GM18507 (cell line): ENCODE measurements at places on chromosomes 2 and 18.
A peak's percentile ranks its signal among the peaks of the same experiment; 100 is the strongest.

DNA sequence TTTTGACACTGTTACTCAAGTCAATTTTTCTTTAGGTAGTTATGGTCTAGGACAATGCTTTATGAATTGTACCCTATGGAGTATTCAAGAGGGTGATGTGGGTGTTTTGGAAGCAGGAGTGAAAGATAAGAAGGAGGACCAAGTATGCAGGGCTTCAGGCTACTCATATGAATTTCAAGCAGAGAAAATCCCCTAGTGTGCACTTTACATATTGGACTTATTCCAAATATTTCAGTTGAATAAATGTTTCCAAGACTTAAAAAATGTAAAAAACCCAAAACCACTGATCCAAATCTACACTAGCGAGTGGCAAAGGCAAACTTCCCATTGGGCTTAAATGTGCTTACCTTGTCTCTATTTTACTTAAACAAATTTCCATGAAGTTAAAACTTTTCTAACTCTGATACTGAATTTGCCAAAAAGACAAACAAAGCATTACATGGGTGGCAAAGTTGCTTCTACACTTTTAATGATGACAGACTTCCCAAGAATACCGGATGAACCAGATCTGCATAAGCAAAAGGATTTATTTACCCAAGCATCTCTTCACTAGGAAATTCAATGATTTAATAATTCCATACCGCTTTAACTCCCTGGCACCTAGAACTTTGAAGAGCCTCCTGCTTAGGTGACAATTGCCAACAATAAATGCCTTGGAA is 1233.5 kb upstream of the NXPH2 start:
- DNase-seq: no peak

GRCh38 chr2:1671916-1672315 is 72.4 kb downstream of the PXDN start:
- DNase-seq: no peak

GRCh38 chr18:23487738-23488570 is 15.4 kb upstream of the RMC1 start:
- no peak for DNase-seq

- no peak for DNase-seq
Observed at GRCh38 chr2:240299710-240300068, 135.8 kb upstream of the GPC1 start.

DNA sequence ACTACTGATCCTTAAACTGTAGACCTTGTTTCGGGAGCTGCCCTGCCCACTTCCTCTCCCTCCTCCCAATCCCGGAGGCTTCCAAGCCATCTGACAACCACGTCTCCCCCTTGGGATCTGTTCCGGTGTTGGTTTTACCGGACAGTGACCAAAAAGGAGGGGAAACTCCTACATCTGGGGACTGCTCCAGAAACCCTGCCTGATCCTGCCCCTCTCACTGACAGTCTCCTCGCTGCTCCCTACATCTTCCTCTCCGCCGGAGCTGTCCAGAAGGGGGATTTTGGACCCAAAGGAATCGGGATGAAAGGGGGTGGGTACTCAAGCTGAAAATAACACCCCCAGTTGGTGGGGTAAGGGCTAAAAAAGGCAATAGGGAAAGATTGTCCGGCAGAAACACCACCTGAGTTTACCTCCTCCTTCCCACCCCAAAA is 1.5 kb downstream of the INO80D start:
- no peak for DNase-seq

DNA sequence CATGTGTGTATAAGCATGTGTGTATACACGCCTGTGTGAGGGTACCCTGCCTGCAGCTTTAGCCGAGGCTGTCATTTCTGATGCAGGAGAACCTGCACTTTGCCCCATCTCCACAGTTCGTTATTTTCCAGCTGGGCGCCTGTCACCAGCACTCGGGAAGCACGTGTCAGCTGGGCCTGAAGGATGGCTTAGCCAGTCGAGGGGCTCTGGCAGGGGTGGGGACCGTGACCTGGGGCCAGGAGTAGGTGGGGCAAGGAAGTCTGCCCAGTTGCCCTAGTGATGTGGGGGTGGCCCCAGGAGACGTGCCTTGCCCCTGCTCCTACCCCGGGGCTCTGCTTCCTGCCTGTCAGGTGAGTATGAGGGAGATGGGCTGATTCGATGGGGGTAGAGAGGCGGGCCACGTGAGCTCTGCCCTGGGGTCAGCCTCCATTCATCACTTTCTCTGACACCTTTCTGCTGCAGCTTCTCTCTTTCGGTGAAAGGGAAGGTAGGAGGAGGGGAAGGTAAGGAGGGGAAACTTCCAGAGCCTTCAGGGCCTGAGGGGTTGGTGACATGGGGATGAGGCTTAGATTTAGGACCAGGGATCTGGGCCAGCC is 130.6 kb upstream of the SKOR2 start:
- DNase-seq: no peak

GRCh38 chr2:141313972-141314371 is 816.8 kb downstream of the LRP1B start:
- DNase-seq: no peak

- DNase-seq: no peak
Observed at GRCh38 chr2:196750291-196750923, 49.1 kb downstream of the GTF3C3 start.

- DNase-seq: no peak
Observed at GRCh38 chr18:76928179-76928868, 106.0 kb downstream of the ZNF236 start.

DNA sequence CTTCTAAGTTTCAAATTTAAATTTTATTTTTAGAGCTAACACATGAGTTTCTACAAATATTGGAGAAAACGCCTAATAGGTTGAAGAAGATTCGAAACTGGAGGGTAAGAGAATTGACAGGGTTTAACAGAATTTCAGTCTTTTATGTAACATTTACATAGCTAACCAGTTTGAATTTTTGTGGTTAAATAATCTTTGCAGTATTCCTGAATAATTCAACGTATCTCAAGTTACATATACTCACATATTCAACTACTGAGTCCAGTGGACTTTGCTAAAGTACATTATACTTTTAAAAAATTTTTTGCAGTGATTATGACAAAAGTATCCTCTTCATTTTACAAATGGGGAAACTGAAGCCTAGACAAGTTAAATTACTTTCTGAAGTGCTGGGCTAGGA is 34.0 kb downstream of the CCNT2 start:
- no peak for DNase-seq

DNA sequence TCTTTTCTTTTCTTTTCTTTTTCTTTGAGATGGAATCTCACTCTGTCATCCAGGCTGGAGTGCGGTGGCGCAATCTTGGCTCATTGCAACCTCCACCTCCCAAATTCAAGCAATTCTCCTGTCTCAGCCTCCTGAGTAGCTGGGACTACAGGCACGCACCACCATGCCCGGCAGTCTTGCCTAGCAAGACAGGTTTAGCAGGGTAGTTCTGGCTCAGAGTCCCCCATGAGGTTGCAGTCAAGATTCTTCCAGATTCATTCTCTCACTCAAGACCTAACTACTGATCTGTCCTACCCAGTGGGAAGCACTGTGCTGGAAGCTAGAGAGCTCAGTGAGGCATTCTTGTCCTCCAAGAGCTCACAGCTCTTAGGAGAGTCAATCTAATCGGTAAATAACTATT is 17.6 kb upstream of the ZAP70 start:
- DNase-seq: no peak

DNA sequence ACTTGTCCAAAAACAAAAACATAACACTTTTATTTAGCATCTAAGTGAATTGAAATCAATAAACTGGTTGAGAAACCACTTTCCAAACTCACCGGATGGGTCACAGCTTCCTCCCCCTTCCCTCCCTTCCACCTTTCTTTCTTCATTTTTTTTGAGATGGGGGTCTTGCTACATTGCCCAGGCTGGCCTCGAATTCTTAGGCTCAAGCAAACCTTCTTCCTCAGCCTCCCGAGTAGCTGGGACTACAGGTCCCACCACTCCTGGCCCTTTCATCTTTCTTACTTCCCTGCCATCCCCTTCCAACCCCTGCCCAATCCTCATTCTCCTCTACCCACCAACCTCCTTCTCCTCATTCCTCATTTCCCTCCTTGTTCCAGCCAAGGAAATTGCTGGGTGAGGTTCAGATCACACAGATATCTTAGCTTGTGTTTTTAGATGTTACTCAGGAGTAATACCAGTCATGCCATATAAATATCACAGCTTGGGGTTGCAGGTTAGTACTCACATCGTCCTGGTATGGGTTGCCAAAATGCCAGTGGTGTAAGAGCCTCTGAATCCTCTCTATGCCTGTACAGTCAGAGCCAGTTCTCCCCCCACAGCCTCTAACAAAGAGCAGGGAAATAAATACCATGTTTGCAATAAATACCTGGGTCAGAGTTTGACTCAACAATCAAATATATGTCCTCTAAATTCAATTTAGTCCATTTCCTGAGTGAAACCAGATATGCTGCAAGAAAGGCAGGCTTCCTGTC is 132.7 kb upstream of the NDUFV2 start:
- no peak for DNase-seq

- DNase-seq: no peak
Observed at GRCh38 chr2:187055463-187055862, 206.5 kb upstream of the ZSWIM2 start.

DNA sequence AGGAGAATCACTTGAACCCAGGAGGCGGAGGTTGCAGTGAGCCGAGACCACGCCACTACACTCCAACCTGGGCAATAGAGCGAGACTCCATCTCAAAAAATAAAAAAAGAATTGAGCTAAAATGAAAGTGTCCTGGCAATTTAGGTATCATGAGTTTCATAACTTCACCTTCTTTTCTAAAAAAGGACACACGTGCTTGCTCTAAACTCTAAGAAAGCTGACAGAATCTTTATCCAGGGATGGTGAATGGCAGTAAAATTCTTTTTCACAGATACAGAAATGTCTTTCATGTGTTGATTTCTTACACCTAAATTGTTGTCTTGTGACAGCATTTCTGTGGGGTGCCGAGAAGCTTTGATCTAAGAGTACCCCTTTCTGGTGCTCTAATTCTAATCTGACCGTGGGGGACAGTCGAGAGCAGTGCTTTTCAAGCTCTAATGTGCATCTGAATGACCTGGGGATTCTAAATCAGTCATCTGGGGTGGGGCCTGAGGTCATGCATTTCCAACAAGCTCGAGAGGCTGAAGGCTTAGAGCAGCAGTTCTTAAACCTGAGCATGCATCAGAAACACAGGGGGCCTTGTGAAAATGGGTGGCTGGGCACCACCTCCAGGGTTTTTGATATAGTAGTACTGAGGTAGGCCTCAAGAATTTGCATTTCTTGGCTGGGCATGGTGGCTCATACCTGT is 42.1 kb upstream of the REL start:
- no peak for DNase-seq

- no peak for DNase-seq
Observed at GRCh38 chr2:44623622-44624351, 262.0 kb downstream of the CAMKMT start.

DNA sequence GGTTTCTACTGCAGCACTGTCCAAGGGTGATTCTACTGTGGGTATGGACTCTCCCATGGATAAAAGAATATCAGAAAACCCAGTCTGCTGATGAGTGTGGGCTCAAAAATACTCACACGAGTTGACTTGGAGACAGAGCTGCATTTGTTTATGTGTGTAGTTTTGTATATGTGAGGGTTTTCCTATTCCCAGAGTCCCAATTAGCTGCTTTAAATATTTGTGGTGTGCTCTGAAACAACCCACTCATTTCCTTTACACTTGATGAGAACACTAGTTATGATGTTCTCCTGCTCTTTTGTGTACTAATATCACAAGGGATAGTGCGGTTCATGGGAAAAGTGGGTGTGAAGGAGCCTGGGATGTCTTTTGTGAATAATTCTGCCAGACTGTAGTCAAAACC is 337.3 kb downstream of the PLCL1 start:
- no peak for DNase-seq

GRCh38 chr2:100247256-100248043 is 74.9 kb downstream of the LONRF2 start:
- DNase-seq: peak; percentile 59

- no peak for DNase-seq
Observed at GRCh38 chr2:62831729-62832128, 126.2 kb downstream of the EHBP1 start.

DNA sequence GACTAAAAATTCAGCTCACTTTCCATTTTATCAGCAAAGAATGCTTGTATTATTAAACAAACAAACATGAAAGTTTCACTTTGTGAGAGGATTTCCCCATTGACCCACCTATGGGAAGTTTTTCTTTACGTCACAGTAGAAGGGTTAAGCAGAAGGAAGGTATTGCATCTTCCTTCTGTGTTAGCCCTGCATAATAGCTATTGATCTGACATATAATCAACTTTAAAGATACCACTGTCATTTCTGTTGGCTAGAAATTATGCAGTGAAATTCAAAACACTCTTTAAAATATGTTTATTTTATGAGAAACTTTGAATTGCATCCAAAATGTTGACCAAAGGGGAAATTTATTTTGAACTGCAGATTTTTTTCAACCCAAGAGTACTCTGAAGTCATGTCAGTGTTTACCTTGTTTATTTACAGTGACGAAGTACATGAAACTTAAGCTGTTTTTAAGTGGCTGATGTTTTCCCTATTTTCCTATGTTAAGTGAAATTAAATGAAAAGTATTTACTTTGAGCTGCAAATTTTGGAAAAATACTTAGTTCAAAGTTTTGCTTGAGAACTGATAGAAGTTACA is 566.4 kb downstream of the ZEB2 start:
- DNase-seq: no peak

GRCh38 chr2:205545971-205546816 is 136.1 kb upstream of the NRP2 start:
- no peak for DNase-seq

DNA sequence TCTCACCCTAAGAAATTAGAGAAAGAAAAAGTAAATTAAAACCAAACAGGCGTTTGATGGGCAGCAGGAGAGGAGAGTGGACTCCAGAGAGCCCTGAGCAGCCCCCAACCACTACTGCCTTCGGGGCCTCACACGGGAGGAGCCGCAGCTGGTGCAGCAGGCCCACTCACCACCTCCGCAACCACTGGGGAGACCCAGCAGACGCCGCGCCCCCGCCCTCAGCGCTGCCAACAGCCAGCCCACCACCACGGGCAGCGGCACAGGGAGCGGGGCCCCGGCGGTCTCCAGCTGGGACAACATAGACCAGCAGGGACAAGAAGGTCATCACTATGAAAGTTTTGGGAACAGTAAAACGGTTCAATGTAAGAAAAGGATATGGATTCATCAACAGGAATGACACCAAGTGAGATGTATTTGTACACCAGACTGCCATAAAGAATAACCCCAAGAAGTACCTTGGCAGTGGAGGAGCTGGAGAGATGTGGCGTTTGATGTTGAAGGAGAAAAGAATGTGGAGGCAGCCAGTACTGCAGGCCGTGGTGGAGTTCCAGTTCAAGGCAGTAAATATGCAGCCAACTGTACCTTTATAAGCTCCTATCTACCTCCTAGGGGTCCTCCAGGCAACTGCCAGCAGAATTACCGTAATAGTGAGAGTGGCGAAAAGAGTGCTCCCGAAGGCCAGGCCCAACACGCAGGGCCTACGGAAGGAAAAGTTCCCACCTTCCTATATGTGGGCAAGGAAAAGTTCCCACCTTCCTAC is 76.5 kb downstream of the OLA1 start:
- no peak for DNase-seq
